A172 (cell line): ENCODE measurements at places on chromosomes 6 and 20. TPM values are rescaled to one million over a fixed set of nuclear protein-coding genes. Genes with fewer than 3 reads are reported as not detected.

GRCh38 chr6:43966853-43967718 lies 160.2 kb downstream of the MRPL14 start:
- DNase-seq, result no peak

GRCh38 chr6:67300430-67301040 lies 1334.5 kb upstream of the ADGRB3 start:
- no peak for DNase-seq

The TBCC gene
- 44.7 and 50.0 TPM in 2 replicates for total RNA-seq

The HLA-DOB gene
- not detected in 2 replicates for total RNA-seq

The MLIP gene
- 0.81 and 1.1 TPM in 2 replicates for total RNA-seq
